A549 treated with AZD2906 at 1 μM for 4 hours (cell line): ENCODE measurements at places on chromosomes 5 and 9. TPM values are rescaled to one million over a fixed set of nuclear protein-coding genes. Genes with fewer than 3 reads are reported as not detected.

Gene C5orf34
- 3.6 to 5.4 TPM (median 4.2 TPM) in 5 replicates for total RNA-seq

Gene OTP
- total RNA-seq, result 0.03 to 0.12 TPM (median 0.09 TPM) in 5 replicates

Gene TEK
- total RNA-seq, result 0.11 to 0.19 TPM (median 0.15 TPM) in 5 replicates

Gene TEX48
- total RNA-seq, result not detected in 5 replicates

Gene PHYHD1
- 0.20 to 0.33 TPM (median 0.25 TPM) in 5 replicates for total RNA-seq

Gene IFNA14
- not detected in 5 replicates for total RNA-seq

Gene FGF1
- 0.24 to 0.61 TPM (median 0.39 TPM) in 5 replicates for total RNA-seq

Gene ANKRD18B
- 3.7 to 5.8 TPM (median 4.8 TPM) in 5 replicates for total RNA-seq

Gene CTSL
- total RNA-seq, result 590 to 731 TPM (median 623 TPM) in 5 replicates

Gene CCDC69
- total RNA-seq, result 1.1 to 2.0 TPM (median 1.5 TPM) in 5 replicates

Gene SLC4A9
- total RNA-seq, result 0.02 to 0.03 TPM in 2 of 5 replicates, not detected in the others

Gene PRDM9
- total RNA-seq, result 0.02 TPM in 1 of 5 replicates, not detected in the others

Gene PCDHA1
- total RNA-seq, result 0.14 to 0.26 TPM (median 0.22 TPM) in 5 replicates

Gene CNTFR
- total RNA-seq, result 0.06 to 0.14 TPM (median 0.12 TPM) in 5 replicates

Gene C5orf47
- total RNA-seq, result 0.05 to 0.08 TPM (median 0.07 TPM) in 3 of 5 replicates, not detected in the others

Gene FREM1
- total RNA-seq, result not detected in 5 replicates

Gene FAM169A
- total RNA-seq, result 4.1 to 6.9 TPM (median 6.3 TPM) in 5 replicates
